Prostate gland (tissue), 2 donors: ENCODE measurements at places on chromosomes 13 and 19. TPM values are rescaled to one million over a fixed set of nuclear protein-coding genes. Genes with fewer than 3 reads are reported as not detected.

Gene NPAS1
- 0.51 TPM for total RNA-seq

Gene SPRY2
- total RNA-seq: 21.5 TPM

GRCh38 chr13:41075034-41075433 lies 13.7 kb downstream of the WBP4 start:
- H3K27ac ChIP-seq: no peak overlapping the region
- H3K4me1 ChIP-seq: no peaks in the 10 kb centered on the region
- no peaks in the 10 kb centered on the region for H3K27me3 ChIP-seq
- no peaks in the 10 kb centered on the region for H3K36me3 ChIP-seq

Gene SIAH3
- total RNA-seq: 0.06 TPM

Gene CTXN1
- 37.1 TPM for total RNA-seq

Gene STK11
- total RNA-seq: 157 TPM

- no peaks in the 10 kb centered on the region for H3K4me1 ChIP-seq
- H3K4me3 ChIP-seq: no peak overlapping the region
- no peak for DNase-seq
- no peaks in the 10 kb centered on the region for H3K36me3 ChIP-seq
- H3K27me3 ChIP-seq: no peaks in the 10 kb centered on the region
- H3K27ac ChIP-seq: no peak overlapping the region
Measured at GRCh38 chr19:10173527-10173926, 21.2 kb downstream of the DNMT1 start.

Gene IPO5
- 117 TPM for total RNA-seq

Gene LIN7B
- 31.2 TPM for total RNA-seq

DNA sequence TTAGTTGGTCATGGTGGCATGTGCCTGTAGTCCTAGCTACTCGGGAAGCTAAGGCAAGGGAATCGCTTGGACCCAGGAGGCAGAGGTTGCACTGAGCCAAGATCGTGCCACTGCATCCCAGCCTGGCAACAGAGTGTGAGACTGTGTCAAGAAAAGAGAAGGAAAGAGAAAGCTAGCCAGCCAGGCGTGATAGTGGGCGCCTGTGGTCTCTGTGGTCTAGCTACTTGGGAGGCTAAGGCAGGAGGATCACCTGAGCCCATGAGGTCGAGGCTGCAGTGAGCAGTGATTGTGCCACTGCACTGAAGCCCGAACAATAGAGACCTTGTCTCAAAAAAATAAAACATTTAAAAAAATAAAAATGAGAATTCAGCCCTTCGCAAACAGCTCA lies 33.3 kb downstream of the TIMM13 start:
- no peaks in the 10 kb centered on the region for H3K4me1 ChIP-seq
- H3K4me3 ChIP-seq: no peak overlapping the region
- no peaks in the 10 kb centered on the region for H3K27me3 ChIP-seq
- no peaks in the 10 kb centered on the region for H3K36me3 ChIP-seq

Gene ZNF560
- 5.9 TPM for total RNA-seq

Gene ZNF682
- total RNA-seq: 4.9 TPM

Gene ATP13A1
- total RNA-seq: 227 TPM

GRCh38 chr19:1807695-1808394 lies 4.2 kb downstream of the ATP8B3 start:
- H3K4me1 ChIP-seq: peaks cover 6% of the 10 kb centered on the region
- H3K36me3 ChIP-seq: no peaks in the 10 kb centered on the region
- H3K4me3 ChIP-seq: no peak overlapping the region
- DNase-seq: no peak
- H3K27ac ChIP-seq: no peak overlapping the region
- no peaks in the 10 kb centered on the region for H3K27me3 ChIP-seq

DNA sequence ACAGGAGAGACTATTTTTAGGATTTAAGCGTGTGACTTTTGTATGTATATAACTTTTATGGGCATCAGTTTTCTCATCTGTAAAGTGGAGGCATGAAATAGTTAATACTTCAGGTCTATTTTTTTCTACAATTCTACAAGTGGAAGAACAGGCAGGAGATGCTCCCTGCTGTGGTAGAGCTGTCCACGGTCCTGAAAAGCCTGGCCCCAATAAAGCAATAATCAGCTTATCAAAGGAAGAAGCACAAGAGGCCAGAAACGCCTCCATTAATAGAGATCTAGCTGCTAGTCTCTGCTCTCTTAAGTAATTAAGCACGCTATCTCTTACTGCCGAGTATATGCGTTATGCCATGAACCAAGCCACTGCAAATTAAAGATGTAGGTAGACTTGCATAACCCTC lies 28.0 kb upstream of the WASF3 start:
- DNase-seq: no peak
- no peak overlapping the region for H3K4me3 ChIP-seq
- H3K4me1 ChIP-seq: no peaks in the 10 kb centered on the region
- no peaks in the 10 kb centered on the region for H3K27me3 ChIP-seq
- no peaks in the 10 kb centered on the region for H3K36me3 ChIP-seq

Gene NAPSA
- 0.85 TPM for total RNA-seq

- no peak for DNase-seq
- H3K27me3 ChIP-seq: peaks cover 71% of the 10 kb centered on the region
- peaks cover 7% of the 10 kb centered on the region for H3K4me1 ChIP-seq
- H3K4me3 ChIP-seq: no peak overlapping the region
- H3K27ac ChIP-seq: no peak overlapping the region
Measured at GRCh38 chr13:27971236-27971645, 2.1 kb upstream of the CDX2 start.

DNA sequence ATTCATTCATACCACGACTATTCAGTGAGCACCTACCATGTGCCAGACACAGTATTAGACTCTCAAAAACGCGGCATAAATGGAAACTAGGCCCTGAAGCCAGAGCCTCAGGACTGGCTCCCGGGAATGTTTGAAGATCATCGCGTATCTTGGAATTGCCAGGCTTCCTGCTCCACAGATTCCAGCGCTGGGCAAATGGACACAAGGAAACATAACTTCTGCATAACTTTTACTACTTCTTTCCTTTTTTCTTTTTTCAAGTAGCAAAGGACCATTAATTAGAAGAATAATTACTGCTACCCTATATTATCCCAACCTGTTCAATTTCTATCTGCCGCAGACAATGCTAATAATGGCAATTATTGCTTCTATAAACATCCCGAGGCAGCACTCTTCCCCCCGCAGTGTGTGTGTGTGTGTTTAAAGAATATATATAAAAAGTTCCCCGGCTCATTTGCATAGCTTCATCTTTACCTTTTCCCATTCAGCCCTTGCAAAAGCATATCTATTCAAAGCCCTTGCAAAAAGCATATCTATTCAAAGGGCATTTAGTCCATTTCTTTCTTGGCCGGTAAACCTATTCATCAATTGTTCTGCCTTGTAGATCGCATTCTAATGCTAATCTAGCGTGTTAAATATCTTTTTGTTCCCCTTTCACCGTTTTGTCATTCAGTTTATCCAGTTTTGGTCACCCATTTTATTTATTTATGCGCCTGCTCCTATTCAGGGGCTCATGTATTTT lies 6.1 kb downstream of the SOX21 start:
- no peaks in the 10 kb centered on the region for H3K4me1 ChIP-seq
- DNase-seq: no peak
- no peaks in the 10 kb centered on the region for H3K36me3 ChIP-seq
- H3K4me3 ChIP-seq: no peak overlapping the region
- no peak overlapping the region for H3K27ac ChIP-seq

GRCh38 chr13:113926301-113926761 lies 47.5 kb downstream of the C13orf46 start:
- no peaks in the 10 kb centered on the region for H3K4me1 ChIP-seq
- DNase-seq: no peak
- H3K27me3 ChIP-seq: no peaks in the 10 kb centered on the region
- H3K4me3 ChIP-seq: no peak overlapping the region
- H3K27ac ChIP-seq: peak overlapping the region; percentile 47

- H3K27ac ChIP-seq: no peak overlapping the region
- no peaks in the 10 kb centered on the region for H3K36me3 ChIP-seq
- H3K4me1 ChIP-seq: no peaks in the 10 kb centered on the region
Measured at GRCh38 chr19:16051254-16052025, 24.9 kb upstream of the TPM4 start.

Gene FCAR
- not detected for total RNA-seq

GRCh38 chr13:114074671-114075315 lies 57.6 kb downstream of the RASA3 start:
- H3K27ac ChIP-seq: no peak overlapping the region
- H3K4me3 ChIP-seq: no peak overlapping the region
- no peaks in the 10 kb centered on the region for H3K36me3 ChIP-seq
- H3K4me1 ChIP-seq: no peaks in the 10 kb centered on the region

- no peaks in the 10 kb centered on the region for H3K4me1 ChIP-seq
- peak overlapping the region; percentile 64 for H3K4me3 ChIP-seq
- H3K27ac ChIP-seq: peak overlapping the region; percentile 88
- no peaks in the 10 kb centered on the region for H3K27me3 ChIP-seq
- DNase-seq: peak; percentile 84
Measured at GRCh38 chr19:35114353-35115176, 1.1 kb upstream of the FXYD3 start.

DNA sequence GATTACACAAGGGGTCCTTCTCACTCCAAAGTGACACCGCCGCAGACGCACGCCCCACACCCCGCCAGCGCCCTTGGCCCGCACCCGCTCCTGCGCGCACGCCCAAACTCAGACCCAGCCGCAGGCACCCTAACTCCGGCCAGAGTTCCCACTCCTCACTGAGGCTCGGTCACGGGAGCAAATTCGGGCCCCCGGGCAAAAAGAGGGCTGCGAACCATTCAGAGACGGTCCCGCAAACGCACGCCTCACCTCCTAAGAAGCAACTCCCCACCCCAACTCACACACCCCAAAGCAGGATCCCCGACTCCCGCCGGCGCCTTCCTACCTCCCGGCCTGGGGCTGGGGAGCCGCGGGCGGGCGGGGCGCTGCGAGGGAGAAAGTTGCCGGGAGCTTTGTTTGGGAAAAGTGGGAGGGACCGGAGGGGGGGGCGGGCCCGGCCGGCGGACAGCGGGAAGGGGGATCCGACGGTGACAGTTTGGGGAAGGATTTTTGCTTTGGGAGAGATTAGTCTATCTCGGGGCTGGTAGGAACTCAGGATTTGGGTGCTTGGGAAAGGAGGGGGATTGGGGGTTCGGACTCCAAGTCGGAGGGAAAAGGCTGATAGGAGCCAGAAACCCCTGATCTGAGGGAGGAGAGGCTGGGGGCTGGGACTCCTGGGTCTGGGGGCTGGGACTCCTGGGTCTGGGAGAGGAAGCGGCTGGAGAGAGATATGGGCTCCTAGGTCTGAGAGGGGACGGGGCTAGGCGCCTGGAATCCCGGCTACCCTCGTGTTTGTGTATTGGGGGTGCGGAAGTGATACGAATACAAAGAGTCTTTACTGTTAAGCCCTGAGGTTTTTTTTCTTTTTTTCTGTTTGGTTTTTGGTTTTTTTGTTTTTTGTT lies at the start of gene TEAD2:
Gene TEAD2, minus strand, starts transcription at position 369 of the 881 bp plus-strand sequence. CDS start 2,341 bp downstream, outside the sequence.
- no peaks in the 10 kb centered on the region for H3K36me3 ChIP-seq
- peak within 1 kb of the TSS; percentile 88 for H3K27ac ChIP-seq
- peak within 1 kb of the TSS; percentile 66 for H3K4me3 ChIP-seq
- H3K27me3 ChIP-seq: no peaks in the 10 kb centered on the region
